ENCODE measurements at places on chromosomes 4 and X. TPM values are rescaled to one million over a fixed set of nuclear protein-coding genes. Genes with fewer than 3 reads are reported as not detected.

The GAGE12F gene
- total RNA-seq = not detected

The IL1RAPL2 gene
- total RNA-seq = not detected

The SYTL4 gene
- total RNA-seq = 7.6 TPM

The MAP7D2 gene
- 0.84 TPM for total RNA-seq

The UGT2B17 gene
- total RNA-seq = 0.20 TPM

The HDX gene
- total RNA-seq = 5.5 TPM

DNA sequence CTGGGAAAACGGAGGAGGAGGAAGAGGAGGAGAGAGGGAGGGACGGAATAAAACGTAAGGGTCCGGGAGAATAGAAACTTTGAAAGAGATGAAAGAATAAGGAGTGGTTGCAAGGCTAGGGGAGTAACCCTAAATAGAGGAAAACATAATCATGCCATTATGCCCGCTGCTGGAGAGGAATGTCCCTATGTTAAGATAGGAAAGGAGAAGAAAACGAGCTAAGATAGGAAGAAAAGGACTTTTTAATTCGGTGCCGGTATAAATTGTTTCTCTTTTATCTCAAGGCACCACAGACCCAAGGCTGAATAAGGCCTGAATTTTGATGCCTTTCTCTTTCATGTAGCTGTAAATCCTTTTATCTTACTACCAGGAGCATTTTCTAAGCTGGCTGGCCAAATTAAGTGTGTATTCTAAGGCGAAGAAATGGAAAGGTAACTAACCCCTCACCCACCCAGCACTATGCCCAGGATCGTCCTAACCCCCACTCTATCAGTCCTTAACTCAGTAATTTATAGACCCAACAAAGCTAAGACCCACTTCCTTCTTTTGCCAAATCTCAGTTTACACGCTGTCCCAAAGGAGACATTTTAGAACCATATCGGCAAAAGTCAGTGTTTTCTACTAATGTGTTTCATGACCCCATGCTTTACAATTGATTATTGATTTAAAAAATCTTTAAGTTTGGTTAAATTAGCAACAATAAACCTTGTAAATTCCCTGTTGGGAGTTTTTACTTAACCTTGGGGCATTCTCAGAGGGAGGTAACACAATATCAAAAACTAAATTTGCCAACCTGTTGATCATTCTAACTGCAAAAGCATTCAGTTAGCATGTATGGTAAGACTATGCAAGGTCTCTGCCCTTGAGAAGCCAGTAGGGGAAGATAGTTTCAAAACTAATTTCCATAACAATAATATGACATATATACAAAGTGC lies 1.1 kb upstream of the CUL4B start:
- no peaks in the 10 kb centered on the region for H3K4me1 ChIP-seq
- peaks cover 3% of the 10 kb centered on the region for H3K36me3 ChIP-seq
- H3K27me3 ChIP-seq = no peaks in the 10 kb centered on the region

GRCh38 chr4:15182600-15183220 lies 180.4 kb downstream of the CPEB2 start:
- no peak overlapping the region for H3K27ac ChIP-seq
- no peak for DNase-seq
- H3K4me1 ChIP-seq = no peaks in the 10 kb centered on the region

GRCh38 chr4:24330172-24330571 lies 254.2 kb downstream of the DHX15 start:
- H3K27me3 ChIP-seq = no peaks in the 10 kb centered on the region
- H3K27ac ChIP-seq = no peak overlapping the region
- H3K4me3 ChIP-seq = no peak overlapping the region
- DNase-seq = no peak

- peak overlapping the region; percentile 94 for H3K27ac ChIP-seq
- DNase-seq = peak; percentile 80
- H3K36me3 ChIP-seq = no peaks in the 10 kb centered on the region
- H3K4me3 ChIP-seq = peak overlapping the region; percentile 83
- peaks cover 4% of the 10 kb centered on the region for H3K4me1 ChIP-seq
Measured at GRCh38 chr4:139083607-139083955, 68.0 kb downstream of the NOCT start.

DNA sequence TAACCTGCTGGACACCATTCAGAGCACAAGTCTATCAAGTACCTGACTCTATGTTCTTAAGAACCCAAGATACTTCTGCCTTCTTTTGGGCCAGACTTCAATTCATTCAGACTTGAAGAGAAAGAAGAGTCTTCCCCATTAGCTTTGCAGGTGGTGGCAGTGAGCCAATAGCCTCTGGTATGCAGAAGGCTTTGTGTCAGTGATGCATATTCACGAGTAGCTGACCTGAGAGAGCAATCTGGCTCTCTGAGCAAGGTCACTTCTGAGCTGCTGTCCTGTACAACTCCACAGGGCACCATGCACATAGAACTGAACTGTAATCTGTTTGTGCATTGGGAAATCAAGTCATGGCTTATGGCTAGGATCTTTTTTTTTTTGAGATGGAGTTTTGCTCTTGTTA lies 39.9 kb upstream of the SPINK2 start:
- no peaks in the 10 kb centered on the region for H3K36me3 ChIP-seq
- no peaks in the 10 kb centered on the region for H3K27me3 ChIP-seq
- peak; percentile 28 for DNase-seq
- no peak overlapping the region for H3K4me3 ChIP-seq

GRCh38 chr4:175509320-175509719 lies 302.7 kb downstream of the GPM6A start:
- H3K27me3 ChIP-seq = no peaks in the 10 kb centered on the region
- H3K27ac ChIP-seq = no peak overlapping the region
- H3K36me3 ChIP-seq = no peaks in the 10 kb centered on the region
- no peak overlapping the region for H3K4me3 ChIP-seq
- no peak for DNase-seq

GRCh38 chr4:1414831-1415680 lies 8.8 kb upstream of the NKX1-1 start:
- no peak overlapping the region for H3K27ac ChIP-seq
- DNase-seq = no peak
- H3K4me1 ChIP-seq = no peaks in the 10 kb centered on the region
- peaks cover 59% of the 10 kb centered on the region for H3K27me3 ChIP-seq

- no peaks in the 10 kb centered on the region for H3K4me1 ChIP-seq
- no peaks in the 10 kb centered on the region for H3K27me3 ChIP-seq
- no peak overlapping the region for H3K27ac ChIP-seq
- no peak overlapping the region for H3K4me3 ChIP-seq
- no peaks in the 10 kb centered on the region for H3K36me3 ChIP-seq
Measured at GRCh38 chr4:141179474-141180373, 41.0 kb upstream of the ZNF330 start.

DNA sequence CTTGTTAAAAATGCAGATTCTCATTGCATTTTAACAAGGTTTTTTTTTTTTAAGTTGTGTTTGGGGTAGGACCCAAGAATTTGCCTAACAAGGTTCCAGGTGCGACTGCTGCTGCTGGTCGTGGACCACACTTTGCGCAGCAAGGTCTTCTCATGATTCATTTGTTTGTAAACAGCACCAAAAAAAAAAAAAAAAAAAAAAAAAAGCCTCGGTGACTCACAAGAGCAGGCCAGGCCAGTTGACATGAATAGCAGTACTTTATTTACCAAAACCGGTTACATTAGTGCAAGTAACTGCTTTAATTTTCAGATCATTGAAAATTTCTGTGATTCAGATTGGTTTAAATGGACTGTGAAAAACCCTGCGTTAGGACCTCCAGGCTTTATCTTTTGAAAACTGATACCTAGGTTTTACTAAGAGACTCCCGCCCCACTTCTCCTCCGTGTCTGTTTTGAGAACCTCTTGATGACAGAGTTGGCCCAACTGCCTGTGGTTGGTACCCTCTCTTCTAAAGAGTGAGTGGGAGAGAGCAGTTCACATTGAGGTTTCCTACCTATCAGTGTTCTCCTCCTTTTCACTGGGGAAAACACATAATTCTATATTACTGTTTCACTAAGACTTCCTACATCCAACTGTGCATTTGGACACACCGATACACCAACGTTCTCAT lies 86.2 kb downstream of the PHEX start:
- no peaks in the 10 kb centered on the region for H3K4me1 ChIP-seq
- H3K27ac ChIP-seq = no peak overlapping the region
- no peak overlapping the region for H3K4me3 ChIP-seq
- no peak for DNase-seq
- no peaks in the 10 kb centered on the region for H3K36me3 ChIP-seq
- H3K27me3 ChIP-seq = peaks cover 6% of the 10 kb centered on the region
